Inflammatory macrophage (primary cell): ENCODE measurements at places on chromosomes 2 and 18.

DNA sequence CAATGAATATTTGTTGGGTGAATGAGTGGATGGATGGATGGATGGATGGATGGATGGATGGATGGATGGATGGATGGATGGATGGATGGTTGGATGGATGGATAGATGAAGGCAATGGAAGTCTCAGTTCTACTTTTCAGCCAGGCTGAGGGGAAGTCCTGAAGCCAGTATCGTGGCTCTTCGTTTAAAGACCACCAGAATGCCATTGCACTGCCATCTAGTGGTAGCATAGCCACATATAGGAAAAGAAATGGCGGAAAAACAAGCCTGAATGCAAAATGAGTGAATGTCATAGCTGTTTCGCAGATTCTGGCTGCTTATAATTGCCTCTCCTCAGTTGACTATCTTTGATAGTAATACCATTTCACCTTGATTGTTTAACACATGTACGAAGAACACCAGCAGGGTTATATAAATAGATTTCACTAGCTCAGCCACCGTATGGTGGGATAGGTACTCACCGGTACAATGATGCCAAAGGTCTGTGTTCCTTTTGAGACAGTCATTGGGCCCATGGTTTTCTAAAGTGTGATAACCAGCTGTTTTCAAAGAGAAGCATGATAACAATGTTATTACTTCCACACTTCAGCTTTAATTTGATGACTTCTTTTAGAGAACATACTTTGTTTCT is 62.3 kb upstream of the GREB1L start:
- peak; percentile 83 for DNase-seq

DNA sequence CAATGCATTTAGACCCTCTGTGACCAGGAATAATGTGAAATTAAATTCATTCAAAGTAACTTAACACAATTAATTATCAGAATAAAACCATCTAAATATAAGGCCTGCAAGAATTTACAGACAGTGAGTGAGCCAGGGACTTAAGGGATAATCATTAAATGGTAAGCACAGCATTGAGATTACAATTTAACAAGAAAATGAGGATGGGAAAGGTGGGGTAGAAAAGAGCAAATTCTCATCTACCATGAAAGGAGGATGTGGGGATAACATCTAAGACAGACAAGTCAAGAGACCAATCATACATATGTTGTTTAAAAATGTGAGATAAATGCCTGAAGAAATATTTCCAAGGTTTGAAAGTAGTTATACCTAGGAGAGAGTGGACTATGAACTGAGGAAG is 259.3 kb upstream of the NT5C1B start:
- no peak for DNase-seq

GRCh38 chr18:67347438-67347837 is 169.1 kb downstream of the DSEL start:
- no peak for DNase-seq

GRCh38 chr2:134706587-134707329 is 12.0 kb downstream of the TMEM163 start:
- no peak for DNase-seq

- DNase-seq = no peak
These were observed 251.6 kb downstream of the TNS1 start for GRCh38 chr2:217751192-217751591.

DNA sequence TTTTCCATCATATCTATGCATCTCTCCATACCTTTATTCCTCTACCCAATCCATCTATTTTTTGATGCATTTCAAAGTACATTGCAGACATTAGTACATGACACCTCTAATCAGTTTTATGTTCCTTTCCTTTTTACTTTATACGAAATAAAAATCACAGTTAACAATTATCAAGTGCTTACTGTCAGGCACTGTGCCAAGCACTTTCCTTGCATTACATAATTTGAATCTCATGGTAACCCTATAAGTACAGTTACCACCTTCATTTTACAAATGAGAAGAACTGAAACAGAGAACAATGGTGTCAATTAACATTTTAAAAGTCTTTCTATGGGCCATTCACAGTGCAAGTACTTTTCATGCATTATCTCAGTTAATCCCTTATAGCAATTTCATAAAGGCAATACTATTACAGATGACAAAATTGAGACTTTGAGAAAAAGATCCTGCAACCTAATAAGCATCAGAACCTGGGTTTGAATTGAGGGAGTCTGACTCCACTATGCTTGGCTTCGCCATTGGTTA is 544.4 kb upstream of the TNP1 start:
- no peak for DNase-seq

GRCh38 chr18:9701609-9702349 is 6.3 kb upstream of the RAB31 start:
- peak; percentile 83 for DNase-seq

DNA sequence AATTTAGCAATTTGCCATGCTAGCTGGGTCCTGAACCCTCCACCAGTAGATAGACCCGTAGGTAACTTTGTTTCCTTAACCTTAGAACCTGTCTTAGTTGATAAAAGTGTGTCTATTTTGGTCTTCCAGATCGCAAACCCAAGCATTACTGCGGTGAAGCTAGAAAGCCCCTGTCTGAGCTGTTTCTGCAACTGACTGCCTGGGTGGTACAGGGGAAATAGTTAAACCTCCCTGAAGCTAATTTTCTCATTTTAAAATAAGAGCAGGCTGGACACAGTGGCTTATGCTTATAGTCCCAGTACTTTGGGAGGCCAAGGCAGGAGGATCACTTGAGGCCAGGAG is 101.7 kb upstream of the MSH2 start:
- no peak for DNase-seq
